ENCODE measurements at places on chromosomes 5 and 9.

DNA sequence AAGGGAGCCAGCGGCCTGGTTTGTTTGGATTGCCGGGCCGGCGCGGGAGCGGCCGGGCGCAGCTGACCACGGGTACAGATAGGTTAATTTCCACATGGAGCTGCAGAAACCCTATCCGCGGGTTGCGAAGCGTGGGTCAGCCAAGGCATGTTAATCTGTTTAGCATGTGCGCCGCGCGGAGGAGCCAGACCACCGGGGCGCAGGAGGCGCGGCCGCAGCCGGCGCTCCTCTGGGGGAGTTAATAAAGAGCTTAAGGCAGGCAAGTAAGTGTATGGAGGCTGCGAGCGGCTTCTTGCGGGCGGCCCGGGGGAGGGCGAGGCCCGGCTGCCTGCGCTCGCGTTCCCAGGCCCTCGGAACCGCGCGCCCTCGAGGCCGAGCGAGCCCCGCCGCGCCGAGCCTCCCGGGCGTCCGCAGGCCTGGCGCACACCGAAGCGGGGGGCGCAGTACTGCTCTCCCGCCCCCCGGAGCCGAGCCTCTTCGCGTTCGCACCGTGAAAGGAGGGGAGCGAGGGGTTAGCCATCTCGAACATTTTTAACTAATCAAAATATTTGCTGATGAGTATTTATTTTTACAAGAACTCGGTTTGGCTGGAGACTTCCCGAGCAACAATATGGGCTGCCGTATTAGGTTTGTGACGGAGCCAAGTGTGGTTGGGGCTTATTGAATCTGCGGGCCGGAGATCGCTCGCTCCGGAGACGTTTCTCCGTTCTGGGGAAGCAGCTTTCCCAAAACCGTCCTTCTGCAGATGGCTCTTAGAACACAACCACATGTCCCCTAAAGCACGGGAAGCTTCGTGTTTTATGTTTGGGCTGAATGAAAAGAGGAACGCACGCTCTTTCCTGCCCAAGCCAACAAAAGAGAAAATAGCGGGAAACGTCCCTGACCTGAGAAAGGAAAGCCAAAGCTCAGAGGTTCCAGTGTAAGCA is 28.8 kb downstream of the FOXD1 start:
- DNase-seq: no peak

GRCh38 chr9:72128526-72128925 is 20.7 kb upstream of the GDA start:
- DNase-seq: no peak

- DNase-seq: no peak
Observed at GRCh38 chr5:138946831-138947560, 71.9 kb upstream of the LRRTM2 start.

DNA sequence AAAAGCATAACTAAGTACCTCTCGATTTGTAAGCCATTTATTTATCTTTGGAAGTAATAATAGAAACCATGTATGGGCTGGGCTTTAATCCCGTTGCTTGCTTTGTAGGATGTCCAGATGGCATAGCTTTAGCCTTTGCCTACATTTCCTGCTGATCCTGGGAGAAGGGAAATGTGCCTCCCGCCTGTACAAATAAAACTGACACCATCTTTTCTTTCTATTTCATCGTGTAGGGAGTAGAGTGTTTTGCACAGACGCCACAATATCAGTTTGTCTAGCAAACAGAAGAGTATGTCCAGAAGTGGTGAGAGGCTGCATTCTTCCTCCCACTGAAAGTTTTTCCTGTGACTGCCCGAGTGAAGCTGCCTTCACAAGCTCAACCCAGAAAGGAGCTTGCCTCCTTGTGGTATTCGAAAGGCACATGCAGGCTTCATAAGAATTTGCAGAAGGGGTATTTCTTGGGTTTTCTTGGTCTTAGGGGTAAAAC is 24.7 kb upstream of the TJP2 start:
- DNase-seq: peak; percentile 83

Measured in DMS153 (cell line).